Stimulated activated naive CD8-positive, alpha-beta T cell treated with anti-CD3 and anti-CD28 coated beads, Interleukin-15, amount 100 ng/mL, for 72 hours (primary cell): ENCODE measurements at places on chromosomes 5 and 9.

GRCh38 chr5:116944183-116944582, 369.6 kb upstream of the SEMA6A start:
- DNase-seq = no peak

DNA sequence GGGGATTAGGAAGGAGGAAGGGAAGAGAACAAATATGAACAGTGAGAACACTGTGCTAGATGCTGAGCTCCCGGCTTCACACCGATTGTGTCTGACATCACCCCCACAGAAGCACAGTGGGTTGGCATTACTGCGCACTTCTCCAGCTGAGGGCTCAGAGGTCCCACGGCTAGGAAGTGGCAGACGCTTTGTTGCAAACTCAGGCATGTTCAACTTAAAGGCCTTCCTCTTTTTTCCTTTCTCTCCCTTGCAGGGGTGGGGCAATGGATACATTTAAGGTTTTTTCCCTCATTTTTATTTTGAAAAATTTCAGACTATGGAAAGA, 15.5 kb upstream of the SHB start:
- no peak for DNase-seq

DNA sequence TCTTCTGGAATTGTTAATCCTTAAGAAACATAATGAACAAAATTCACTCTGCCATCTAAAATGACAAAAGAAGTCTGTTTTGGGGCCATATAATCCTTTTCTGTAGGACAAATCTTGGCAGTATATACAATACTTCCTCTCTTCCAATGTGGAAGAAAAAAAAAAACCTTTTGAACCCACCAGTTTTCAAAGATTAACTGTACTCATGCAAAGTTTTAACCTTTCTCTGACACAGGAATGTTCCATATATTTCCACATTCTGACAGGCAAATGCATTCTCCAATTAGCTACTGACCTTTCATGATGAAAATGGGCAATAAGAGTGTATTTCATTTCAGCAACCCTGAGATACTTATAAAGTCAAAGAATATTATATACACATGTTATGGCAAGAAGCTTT, 65.4 kb downstream of the RNF130 start:
- DNase-seq = no peak

DNA sequence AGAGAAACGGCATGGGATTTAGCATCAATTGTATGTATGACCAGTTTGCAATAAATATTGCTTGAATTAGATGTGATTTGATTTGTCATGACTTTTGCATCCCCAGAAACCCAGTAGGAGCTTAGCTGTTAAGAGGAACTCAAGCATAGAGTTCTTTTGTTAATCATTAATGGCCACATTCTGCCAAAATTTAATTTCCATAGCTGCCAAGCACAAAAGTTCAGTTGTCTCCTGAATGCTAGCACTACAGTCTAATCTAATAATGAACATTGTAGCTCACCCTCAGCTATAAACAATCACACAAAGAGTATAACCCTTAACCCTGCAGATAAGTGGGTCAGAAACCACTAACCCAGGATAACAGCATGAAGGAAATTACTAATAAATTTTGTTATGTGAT, 169.8 kb upstream of the GRAMD2B start:
- no peak for DNase-seq

GRCh38 chr9:124259158-124259808, 1.5 kb downstream of the NEK6 start:
- no peak for DNase-seq

- DNase-seq = no peak
These were observed 1.0 kb downstream of the FAM53C start for GRCh38 chr5:138339091-138339456.

DNA sequence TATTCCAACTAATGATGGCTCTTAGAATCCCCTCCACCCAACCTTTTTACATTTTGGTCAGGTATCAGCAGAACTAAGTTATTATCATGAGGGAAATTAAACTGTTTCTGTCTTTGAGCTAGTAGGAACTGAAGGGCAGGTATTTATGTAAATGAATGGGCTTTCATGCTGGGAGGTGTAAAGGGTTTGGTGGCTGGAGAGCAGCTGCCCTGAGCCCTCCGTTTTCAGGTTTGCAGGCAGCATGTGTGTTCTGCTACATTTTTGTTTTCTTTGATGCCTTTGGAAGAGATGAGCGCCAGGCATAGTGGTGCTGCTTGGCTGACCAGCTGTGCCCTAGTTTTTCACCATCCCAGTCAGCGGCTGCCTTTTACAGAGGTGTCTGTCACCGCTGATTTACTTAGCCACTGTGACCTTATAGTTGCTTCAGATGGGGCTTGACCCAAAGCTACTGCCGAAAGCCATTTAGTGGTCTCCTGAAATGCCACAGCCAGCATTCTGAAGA, 231.9 kb downstream of the MAST4 start:
- DNase-seq = no peak

DNA sequence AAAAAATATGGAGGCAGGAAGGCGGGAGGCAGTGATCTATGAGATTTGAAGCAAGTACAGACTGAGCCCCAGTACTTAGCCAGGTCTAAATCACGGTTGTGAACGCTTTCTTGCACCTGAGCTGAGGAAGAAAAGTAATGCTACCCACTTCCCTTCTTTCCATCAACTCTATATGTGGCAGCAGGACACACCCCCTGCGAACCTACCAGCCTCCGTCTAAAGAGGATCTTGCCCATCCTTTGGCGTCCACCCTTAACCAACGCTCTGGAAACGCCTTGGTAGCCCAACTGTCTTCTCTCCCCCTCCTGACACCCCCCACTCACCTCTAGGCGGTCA, 545 bp downstream of the HMGCS1 start:
- no peak for DNase-seq

DNA sequence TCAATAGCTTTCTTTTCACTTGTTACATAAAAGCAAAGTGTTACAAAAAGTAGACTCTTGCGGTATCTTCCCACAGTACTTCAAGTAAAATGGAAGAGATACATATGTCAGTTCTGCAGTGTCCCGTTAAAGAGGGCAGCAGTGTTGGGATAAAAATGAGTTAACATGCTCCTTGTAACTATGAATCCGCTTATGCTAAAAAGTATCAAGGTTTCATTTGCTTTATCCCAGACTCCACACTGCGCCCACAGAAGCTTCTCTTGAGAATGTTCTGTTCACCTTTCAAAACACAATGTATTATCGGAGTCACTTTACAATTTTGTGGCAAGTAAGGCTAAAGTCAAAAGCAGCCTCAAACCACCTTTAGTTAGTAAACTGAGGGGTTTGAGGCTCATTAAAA, 790 bp downstream of the PTAR1 start:
- DNase-seq = no peak

DNA sequence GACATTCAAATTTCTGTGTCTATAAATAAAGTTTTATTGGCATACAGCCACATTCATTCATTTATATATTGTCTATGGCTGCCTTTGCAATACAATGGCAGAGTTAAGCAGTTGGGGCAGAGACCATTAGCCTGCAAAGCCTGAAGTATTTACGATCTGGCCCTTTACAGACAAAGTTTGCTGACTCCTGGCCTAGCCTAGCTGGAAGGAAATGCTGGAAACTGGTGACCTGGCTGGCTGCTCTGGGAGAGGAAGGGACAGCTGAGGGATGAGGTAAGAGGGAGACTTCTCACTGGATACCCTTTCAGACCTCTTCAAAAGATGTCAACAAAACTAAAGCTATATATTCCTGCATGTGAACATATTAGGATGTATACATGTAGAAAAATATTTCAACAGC, 66.0 kb upstream of the PPARGC1B start:
- DNase-seq = no peak

- DNase-seq = no peak
These were observed 10.5 kb upstream of the TXN start for GRCh38 chr9:110266795-110267194.

- DNase-seq = no peak
These were observed 662.0 kb downstream of the TLR4 start for GRCh38 chr9:118366228-118366627.

GRCh38 chr9:30506749-30507148, 1877.7 kb upstream of the ACO1 start:
- no peak for DNase-seq

GRCh38 chr9:87792831-87793288, 66.9 kb downstream of the CTSL start:
- no peak for DNase-seq

GRCh38 chr9:113154946-113155345, 4.1 kb downstream of the SLC31A2 start:
- DNase-seq = no peak

- no peak for DNase-seq
These were observed 127.7 kb upstream of the RAD23B start for GRCh38 chr9:107155244-107155817.

GRCh38 chr5:37886242-37886905, 46.5 kb upstream of the GDNF start:
- DNase-seq = no peak

DNA sequence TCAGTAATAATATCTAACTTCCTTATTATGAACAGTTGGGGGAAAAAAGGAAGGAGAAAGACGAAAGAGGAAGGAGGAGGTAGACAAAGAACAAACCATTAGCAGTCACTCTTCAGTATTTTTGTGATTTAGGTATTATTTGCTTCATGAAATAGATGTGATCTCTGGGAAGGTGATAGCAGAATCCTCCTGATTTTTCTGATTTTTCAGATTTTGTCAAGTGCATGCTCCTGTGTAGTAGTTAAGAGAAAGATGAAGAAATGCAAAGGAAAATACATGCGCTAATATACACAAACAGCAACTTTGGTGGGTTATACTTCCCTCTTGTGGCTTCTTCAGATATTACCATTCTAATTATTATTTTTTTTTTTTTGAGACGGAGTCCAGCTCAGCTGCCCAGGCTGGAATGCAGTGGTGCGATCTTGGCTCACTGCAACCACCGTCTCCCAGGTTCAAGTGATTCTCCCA, 31.6 kb downstream of the LMNB1 start:
- no peak for DNase-seq

DNA sequence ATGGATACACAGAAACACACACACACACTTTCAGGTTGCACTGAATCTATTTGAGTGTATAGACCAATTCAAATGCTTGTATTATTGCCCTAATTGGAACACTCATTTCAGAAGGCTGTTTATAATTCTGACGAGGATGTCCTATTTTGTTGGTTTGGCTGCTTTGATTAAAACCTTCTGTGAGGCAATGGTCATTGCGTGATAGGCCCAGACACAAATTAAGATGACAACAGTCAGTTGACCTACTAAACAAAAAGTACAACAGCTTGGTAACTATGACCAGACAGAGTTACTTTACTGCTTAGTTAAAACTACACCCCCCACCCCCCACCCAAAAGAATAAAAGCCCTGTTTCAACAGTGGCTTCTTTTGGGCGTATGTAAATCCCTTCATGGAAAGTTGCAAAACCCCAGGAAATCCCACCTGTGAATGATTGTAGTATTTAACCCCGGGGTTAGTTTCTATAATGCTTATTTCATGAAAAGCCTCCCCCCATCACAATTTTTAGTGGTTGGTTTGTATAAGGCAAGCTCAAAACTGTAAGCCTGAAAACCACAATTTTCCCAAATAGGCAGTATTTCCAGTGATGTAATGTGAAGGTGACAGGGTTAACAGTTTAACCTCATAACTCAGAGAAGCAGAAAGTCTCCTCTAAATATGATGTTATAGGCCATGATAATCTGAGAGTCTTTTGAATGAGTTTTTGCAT, 340.8 kb downstream of the FGF10 start:
- no peak for DNase-seq

DNA sequence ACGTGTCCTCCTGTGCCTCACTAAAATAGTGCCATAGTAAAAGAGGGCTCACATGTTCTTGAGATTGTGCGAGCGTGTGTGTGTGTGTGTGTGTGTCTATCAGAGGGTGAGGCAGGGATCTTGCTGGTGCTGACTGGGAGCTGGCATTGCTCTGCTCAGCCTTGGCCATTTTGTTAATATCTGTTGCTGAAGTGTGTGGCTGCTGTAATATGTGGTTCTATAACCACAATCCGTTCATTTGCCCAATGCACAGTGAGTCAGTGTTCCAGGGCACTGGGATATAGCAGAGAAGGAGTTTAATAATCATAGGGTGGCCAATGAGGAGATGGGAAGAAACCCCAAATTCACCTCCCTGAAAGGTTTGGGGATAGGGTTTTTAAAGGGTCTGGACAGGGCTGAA, 61.3 kb downstream of the RASGRF2 start:
- DNase-seq = no peak

DNA sequence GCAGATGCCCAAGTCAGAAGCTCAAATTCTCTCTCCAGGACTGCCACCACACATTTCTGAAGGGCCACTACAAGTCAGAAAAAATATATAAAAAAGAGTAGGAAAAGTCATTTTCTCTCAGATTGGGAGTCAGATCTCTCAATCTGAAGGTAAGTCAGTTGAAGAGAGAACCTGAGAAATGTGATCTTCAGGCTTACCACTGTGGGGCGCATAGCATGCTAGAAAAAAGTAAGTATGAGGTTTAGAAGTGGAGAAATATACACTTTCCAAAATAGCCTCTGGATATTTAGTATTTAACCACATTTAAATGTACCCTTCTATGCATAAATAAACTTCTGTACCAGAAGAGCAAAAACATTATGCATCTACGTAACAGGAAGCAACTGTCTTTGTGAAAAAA, 800.7 kb upstream of the CTNND2 start:
- no peak for DNase-seq
